ENCODE measurements at places on chromosomes 13 and 19. TPM values are rescaled to one million over a fixed set of nuclear protein-coding genes. Genes with fewer than 3 reads are reported as not detected.

GRIN3B gene
- total RNA-seq, result 3.3 TPM

MBD3L3 gene
- not detected for total RNA-seq

CCDC8 gene
- not detected for total RNA-seq

SYT5 gene
- total RNA-seq, result 1.4 TPM

GNA15 gene
- total RNA-seq, result 0.04 TPM

MYH14 gene
- 4.4 TPM for total RNA-seq

PEAK3 gene
- total RNA-seq, result 0.32 TPM

THSD8 gene
- 5.7 TPM for total RNA-seq

CEACAM1 gene
- 1.1 TPM for total RNA-seq

SIGLEC12 gene
- total RNA-seq, result not detected

KISS1R gene
- 0.43 TPM for total RNA-seq

LIM2 gene
- total RNA-seq, result not detected

ELOF1 gene
- 97.7 TPM for total RNA-seq

BST2 gene
- not detected for total RNA-seq

CYP2S1 gene
- 23.9 TPM for total RNA-seq

ZNF729 gene
- total RNA-seq, result not detected

PTPRH gene
- total RNA-seq, result 4.5 TPM

FOXA3 gene
- total RNA-seq, result 0.93 TPM

ZNF723 gene
- not detected for total RNA-seq

CYP4F2 gene
- total RNA-seq, result 0.04 TPM

LRRC63 gene
- not detected for total RNA-seq

DCT gene
- total RNA-seq, result not detected

PSG2 gene
- total RNA-seq, result not detected

ADAMTS10 gene
- 13.3 TPM for total RNA-seq

ZNF560 gene
- total RNA-seq, result not detected

PTGER1 gene
- total RNA-seq, result 0.12 TPM

IZUMO4 gene
- 0.30 TPM for total RNA-seq

KANK3 gene
- total RNA-seq, result 7.2 TPM

IGSF23 gene
- total RNA-seq, result 0.19 TPM

GFY gene
- total RNA-seq, result 0.17 TPM

CTXN1 gene
- total RNA-seq, result 16.9 TPM

DOCK9 gene
- total RNA-seq, result 34.2 TPM

RNF225 gene
- total RNA-seq, result 0.19 TPM

SPATA13 gene
- total RNA-seq, result 8.1 TPM

OR10H5 gene
- not detected for total RNA-seq

Data from A549 treated with dexamethasone at 1 μM for 4 hours (cell line).